NCI-H446 treated with DMSO at 0.1 percent for 48 hours (cell line): ENCODE measurements at places on chromosomes 5 and 9.
A peak's percentile ranks its signal among the peaks of the same experiment; 100 is the strongest.

DNA sequence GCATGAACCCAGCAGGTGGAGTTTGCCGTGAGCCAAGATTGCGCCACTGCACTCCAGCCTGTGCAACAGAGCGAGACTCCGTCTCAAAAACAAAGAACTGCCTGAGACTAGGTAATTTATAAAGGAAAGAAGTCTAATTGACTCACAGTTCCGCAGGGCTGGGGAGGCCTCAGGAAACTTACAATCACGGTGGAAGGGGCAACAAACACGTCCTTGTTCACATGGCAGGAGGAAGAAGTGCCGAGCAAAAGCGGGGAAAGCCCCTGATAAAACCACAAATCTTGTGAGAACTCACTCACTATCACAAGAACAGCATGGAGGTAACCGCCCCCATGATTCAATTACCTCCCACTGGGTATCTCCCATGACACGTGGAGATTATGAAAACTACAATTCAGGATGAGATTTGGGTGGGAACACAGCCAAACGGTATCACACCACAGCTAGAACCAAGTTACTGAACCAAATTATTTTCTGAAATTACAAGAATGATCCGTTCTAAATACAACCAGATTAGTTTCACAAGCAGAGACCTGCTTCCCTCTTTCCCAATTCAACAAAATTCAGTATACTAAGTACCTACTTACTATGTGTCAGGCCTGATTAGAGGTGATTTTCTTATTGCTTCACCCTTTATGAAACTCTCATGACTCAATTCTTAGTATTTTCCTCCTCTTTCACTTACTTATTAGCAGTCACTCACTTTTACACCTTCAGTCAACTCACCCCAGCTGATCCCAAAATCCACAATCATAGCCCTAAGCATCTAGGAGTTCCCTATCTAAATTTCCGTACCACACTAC, 8.4 kb downstream of the UBTD2 start:
- no peak for DNase-seq

DNA sequence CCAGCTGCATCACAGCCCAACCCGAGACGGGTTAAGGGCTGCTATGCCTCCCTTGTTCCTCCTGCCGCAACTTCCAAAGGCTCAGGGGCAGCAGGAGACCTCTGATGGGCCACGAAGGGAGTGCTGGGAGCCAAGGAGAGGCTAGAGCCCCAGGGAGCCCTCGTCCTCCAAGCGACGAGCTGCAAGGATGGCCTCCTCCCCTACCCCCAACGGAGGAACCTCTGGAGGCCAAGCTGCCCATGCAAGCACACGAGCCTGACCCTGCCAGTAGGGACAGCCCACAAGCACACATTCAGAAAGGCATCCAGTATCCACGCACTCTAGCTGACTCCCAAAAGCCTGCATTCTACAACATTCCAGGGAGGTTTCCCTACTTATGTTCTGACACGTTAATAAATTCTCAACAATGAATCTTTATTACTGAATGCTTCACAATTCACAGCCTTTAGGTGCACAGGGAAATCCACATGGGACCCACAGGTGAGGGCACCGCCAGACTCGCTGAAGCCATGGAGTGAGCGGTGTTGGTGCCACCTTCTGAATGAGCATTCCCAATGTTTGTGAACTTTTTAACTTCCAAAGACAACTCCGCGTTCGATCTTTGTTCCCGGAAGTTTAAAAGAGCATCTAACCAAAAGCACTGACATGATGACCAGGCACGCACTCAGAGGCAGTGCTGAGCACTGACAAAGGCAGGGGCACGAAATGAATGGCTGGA, 28.7 kb downstream of the IPPK start:
- no peak for DNase-seq

DNA sequence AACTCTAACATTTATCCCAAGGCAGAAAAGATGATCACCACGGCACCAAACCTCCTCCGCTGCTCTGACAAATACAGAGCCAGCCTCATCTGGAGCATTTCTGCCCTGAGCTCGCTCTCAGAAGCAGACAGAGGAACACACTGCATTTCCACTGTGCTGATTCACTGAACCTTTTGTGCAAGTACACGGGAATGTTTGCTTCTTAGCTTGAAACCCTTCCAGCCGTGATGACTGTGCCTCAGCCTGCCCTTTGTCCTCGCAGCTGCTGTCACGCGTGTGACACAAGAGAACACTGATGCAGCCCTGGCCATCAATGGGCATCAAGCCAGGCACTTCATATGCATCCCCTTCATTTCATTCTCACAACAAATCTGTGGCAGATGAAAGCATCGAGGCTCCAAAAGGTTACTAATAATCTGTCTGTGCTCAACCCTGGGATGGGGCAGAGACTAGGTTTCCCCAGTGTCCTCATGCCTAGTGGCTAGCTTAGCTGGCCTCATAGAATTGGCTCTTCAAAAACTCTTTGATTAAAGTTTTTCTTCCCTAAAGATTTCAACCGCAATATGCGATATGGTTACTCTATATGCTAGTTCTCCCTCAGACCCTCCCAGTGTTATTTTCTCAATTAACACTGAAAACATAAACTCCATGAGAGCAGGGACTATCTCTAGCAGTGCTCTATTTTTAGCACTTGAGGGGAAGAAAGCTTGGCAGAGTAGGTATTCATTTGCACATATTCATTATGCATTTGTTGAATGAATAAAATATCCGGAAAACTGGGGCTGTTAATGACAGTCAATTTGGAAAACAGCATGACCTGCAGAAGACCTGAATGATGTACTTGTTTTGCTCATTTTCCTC, 7.3 kb downstream of the CDC14B start:
- DNase-seq = peak; percentile 34

GRCh38 chr5:181171782-181172181, 24.4 kb downstream of the OR2V2 start:
- DNase-seq = no peak

GRCh38 chr5:112697322-112697721, 40.4 kb upstream of the APC start:
- DNase-seq = peak; percentile 3

DNA sequence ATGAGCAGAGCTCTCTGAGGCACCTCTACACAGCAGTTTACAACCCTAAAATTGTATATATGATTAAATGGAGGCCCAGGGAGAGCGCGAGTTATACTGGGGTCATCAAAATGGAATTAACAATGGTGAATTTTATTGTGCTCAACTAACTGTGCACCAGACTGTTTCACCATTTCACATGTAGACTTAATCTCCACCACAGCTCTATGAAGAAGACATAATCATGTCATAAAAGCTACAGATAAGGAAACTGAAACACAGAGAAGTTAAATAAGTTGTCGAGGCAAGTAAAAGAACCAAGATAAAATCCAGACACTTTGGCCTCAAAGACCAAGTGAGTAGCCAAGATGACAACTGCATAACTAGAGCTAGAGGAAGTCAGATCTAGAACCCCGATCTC, 1.5 kb downstream of the SH3TC2 start:
- no peak for DNase-seq

DNA sequence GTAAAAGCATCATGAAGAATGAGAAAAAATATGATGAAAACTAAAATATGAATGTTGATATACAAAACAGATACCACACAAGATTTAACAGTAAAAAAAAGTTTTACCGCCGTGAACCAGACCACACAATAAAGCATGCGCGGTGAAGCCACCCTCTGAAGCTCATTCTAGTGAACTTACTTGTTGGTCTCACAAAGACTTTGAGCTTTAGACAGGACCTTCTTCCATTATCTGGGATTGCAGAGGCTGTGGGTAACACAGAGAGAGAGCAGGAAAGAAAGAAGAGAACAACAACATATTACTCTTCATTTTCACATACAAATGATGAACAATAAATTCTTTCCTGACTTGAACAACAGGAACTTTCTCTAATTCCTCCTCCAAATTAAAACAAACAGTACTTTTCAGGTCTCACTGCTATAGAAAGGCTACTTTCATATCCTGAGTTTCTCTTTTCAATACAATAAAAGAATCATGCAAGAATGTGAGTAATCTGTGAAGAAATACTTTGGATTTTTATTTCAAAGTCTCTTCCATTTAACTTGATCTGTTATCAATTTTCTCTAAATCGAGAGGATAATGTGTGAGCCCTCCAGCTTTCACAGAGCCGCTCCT, 283.1 kb downstream of the EFNA5 start:
- DNase-seq = no peak

DNA sequence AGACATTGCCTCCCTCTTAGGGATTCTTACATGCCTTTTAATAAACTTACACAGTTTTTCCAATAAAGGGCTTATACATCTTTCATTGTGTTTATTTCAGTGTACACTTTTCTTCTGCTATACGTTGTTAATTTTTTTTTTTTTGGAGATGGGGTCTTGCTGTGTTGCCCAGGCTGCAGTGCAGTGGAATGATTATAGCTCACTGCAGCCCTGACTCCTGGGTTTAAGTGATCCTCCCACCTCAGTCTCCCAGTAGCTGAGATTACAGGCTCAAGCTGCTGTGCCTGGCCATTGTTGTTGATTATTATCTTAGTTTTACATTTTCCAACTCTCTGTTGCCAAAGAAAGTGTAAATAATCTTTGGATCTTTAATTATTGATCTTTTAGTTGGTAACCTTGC, 89.8 kb downstream of the GTF3C4 start:
- no peak for DNase-seq

GRCh38 chr5:77302247-77302646, 91.8 kb downstream of the PDE8B start:
- DNase-seq = no peak

- no peak for DNase-seq
Observed at GRCh38 chr5:131792896-131793295, 3.9 kb downstream of the FNIP1 start.

- no peak for DNase-seq
Observed at GRCh38 chr9:132163876-132164603, 2.2 kb downstream of the NTNG2 start.

GRCh38 chr5:52825826-52826225, 38.1 kb downstream of the ITGA1 start:
- DNase-seq = no peak

DNA sequence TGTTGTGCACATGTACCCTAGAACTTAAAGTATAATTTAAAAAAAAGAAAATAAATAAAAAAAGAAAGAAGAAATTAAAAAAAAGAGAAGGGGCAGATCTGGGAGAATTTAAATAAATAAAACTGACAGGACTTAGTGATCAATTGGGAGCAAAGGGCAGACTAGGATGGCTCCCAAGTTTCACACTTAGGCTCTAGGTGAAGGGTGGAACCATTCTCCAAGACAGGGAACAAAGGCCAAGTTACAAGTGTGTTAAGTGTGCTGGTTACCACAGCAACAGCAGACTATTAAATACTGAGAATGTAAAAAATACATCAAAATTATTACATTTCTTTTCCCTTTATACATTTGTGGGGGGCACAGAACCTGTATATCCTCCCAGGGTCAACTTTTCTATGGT, 7.1 kb downstream of the ZDHHC21 start:
- DNase-seq = no peak

GRCh38 chr9:1319436-1319835, 269.3 kb downstream of the DMRT2 start:
- DNase-seq = no peak

DNA sequence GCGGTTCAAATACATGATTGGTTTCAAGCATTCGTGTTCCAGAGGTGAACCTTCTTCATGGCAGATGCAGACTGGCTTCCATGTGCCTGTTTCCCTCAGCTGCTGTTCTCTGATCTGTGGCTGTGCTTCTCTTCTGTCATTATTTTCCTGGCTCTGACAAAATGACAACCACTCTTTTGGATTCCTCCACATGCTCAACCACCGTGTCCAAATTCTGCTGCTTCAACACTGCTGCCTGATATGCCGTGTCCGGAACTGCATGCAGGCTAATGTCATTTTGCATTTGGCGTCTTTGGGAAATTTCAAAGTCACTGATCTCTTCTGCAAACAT, 368.7 kb upstream of the ZNF608 start:
- DNase-seq = no peak

- DNase-seq = no peak
Observed at GRCh38 chr5:178586396-178586795, 3.8 kb downstream of the COL23A1 start.

DNA sequence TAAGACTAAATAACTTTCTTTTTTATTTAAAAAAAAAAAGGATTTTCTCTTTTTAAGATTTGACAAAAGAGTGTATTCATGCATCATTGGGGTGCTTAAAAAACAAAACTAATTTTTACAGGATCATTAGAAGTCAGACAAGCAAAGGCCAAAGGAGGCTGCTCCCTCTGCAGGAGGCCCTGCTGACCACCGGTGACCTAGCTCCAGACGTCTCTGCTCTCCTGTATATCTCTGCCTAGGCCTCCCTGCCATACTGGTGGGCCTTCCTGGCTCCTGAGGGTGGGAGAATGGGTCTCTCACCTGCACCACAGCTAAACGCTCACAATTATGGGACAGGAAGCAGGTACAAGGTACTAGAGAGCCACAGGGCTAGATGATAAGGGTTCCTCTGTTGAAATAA, 36.6 kb downstream of the CSF2 start:
- no peak for DNase-seq

- no peak for DNase-seq
Observed at GRCh38 chr9:36056896-36057295, 20.2 kb downstream of the RECK start.

DNA sequence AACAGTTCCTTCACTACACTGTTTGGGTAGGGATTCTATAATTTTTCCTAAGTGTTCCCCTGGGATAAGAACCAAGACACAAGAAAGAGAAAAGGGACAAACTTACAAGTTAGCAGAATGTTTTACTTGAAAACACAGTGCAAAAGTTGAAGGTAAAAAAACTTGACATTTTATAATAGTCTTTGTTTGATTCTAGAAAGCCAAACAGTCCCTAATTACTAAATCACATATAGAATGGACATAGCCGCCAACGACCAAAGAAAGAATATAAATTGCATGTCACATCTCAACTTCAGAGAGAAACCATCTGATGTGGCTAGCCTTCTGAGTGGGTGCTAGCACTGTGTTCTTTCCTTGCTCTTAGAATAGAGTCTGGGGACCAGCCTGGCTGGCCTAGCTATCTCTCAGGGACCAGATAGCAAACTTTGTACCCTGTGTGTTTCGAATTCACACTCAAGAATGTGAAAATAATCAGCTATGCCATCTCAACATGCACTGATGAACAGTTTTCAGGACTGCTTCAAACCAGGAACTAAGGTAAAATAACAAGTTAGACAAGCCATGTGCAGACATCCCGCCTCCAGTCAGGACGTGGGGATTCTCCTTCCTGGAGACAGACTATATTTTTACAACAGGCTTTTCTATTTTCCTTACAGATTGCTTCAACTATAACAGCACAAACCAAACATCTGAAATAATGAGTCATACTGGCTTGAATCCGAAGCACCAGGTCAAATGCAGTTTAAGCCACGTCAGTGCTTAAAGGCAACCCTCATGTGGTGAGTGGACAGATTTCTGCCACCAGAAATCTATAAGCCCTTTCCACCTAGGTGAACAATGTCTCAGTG, 53.7 kb downstream of the LHFPL2 start:
- no peak for DNase-seq
